ENCODE measurements at places on chromosomes 6 and 20.

DNA sequence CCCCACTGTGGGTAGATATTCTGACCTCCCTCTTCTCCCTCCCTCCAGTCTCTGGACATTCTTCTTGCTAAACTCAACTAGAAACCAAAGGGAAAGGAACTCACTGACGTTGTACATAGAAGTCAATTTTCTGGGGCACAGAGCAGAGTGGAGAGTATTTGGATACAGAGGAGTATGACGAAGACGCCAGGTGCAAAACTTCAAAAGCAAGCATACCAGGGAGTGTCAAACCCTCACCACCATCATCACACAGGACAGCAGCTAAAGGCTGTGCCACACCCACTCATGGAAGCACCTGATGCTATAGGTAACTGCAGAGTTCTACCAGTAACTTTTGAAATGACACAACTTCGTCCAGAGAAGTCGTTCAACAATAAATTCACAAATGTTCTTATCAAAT, 64.8 kb downstream of the FYN start:
- no peak for DNase-seq

DNA sequence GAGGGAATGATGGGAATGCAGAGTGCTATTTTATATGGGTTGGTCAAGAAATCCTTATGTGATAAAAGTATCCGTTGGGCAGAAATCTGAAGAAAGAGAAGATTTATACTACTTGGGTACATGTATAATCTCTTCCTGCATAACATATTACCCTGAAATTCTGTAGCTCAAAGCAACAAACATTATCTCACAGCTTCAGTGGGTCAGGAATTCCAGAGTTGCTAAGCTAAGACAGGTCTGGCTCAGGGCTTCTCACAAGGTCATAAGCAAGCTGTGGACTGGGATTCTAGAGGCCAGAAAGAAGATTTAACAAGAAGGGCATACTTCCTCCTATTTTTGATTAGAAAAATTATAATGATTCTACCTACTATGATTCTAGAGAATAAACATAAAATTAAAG, 172.5 kb upstream of the THEMIS start:
- no peak for DNase-seq

GRCh38 chr20:43022568-43022967, 167.1 kb downstream of the PTPRT start:
- no peak for DNase-seq

DNA sequence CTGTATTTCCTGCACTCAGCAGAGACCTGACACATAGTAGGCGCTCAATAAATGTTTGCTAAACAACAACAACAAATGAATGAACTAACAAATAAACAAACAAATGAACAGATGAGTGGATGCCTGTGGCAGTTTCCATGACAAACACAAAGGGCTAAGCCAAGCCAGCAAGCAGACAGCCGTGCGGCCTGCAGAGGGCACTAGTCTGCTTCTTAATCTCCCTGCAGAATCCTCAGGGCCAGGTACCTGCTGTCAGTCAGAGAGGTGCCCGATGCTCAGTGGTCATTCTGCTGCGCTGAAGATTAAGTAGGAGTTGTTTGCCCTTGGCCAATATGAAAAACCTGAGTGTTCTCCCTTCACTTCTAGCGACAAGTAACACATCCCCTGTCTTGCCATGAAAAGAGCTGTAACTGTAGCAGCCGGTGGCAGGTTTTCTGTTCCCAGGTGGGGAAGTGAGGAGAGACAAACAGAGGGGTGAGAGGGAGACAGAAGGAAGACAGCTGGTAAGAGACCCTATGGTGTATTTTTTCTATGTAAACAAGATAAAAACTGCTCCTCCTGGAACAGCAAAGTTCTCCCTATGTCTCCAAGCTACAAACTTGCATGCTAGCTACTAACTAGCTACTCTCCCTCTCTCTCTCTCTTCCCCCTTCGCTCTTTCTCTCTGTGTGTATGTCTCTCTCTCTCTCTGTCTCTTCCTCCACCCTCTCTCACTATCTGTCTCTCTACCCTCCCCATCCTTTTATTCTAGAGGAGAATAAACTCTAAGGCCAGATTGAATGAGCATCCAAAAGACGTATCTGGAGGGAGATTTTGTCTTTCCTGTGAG, at the start of gene MC3R:
Gene MC3R (plus strand): TSS at position 779 of the 829 bp plus-strand sequence. CDS start 112 bp downstream, outside the sequence.
- DNase-seq, result peak; percentile 46

DNA sequence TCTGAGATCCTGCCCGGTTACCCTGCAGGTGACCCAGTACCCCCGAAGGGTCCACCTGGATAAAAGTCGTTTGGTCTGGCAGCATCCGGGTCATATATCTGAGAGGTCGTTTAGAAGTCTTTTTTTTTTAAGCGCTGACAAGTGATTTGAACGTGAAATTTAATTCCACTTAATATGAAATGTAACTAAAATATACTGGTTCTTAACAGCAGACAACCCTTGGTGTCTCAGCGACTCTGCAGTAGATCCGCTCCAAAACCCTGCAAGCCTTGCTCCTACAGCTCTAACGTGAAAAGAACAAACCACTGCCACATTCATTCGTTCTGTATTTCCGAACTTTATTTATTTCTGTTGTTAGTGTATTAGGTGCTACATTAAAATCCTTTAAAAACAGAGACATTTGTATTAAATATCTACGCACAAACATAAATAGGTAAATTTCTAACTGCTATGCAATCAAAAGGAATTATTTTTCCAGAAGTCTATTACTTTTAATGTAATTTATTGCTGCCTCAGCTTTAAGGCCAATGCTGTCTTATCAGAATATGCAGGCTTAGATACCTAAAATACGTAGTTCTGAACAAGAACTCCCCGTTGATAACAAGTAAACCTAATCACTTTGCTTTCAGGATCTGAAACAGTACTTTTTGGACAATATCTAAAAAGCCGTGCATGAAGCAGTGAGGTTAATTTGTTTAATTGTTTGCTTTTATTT, 33.5 kb upstream of the TCF21 start:
- no peak for DNase-seq

DNA sequence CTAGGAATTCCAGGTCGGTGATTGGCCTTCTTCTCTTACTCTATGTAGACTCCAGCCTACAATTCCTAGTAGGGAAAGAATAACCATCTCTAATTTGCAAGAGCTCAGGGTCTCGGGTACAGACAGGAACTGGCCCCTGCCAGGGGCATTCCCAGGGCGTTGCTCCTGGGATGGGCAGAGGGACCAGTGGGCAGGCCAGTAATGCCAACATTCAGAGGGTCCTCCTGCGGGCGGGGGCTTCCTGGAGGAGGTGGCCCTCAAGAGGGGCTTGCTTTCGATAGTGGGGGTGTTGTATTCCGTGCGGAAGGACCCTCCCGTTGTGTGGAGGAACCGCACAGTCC, 129.8 kb upstream of the PRND start:
- no peak for DNase-seq

DNA sequence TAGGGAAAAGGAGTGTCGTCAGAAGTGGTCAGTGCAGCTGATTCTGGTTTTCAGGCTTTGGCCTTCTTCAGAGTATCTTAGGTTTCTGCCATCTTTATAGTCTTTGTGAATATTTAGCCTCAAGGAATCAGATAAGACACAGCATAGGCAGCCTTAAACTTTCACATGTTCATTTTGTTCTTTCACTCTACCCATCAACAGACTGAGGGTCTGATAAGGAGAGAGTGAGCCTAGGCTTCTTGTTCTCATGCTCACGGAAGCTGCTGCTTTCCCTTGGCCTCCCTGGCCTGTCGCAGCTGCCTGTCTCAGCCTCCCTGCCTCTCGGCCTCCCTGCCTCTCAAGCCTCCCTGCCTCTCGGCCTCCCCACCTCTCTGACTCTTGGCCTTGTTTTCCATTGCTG, 20.1 kb downstream of the RTF2 start:
- no peak for DNase-seq

DNA sequence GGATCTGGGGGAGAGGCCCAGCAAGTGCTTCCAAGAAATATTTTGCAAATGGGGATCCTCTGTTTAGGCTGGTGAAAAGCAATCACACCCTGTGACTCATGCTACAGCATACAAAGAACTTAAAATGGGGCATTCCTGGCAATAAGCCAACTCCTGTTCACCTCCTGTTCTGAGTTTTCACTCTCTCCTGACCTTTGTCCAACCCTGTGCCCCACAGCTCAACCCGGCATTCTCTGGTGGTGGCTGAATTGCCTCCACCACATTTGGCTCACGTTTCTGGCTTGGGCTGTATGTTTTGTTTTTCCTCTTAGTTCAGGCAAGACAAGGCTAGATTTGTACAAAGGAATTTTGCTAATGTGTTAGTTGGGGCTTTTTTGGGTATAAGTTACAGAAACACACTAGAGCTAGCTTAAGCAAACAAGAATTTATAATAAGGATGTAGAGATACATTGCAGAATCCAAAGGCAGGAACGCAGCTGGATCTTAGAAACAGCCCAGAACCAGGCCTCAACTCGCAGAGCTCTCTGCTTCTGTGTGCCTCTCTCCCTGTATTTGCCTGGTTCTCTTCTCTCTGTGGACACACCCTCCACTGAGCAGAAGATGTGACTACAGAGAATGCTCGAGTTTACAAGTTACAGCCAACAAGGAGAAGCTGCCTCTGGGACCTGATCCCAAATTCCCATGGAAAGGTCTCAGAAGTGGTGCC, 9.4 kb downstream of the ABCC10 start:
- no peak for DNase-seq

DNA sequence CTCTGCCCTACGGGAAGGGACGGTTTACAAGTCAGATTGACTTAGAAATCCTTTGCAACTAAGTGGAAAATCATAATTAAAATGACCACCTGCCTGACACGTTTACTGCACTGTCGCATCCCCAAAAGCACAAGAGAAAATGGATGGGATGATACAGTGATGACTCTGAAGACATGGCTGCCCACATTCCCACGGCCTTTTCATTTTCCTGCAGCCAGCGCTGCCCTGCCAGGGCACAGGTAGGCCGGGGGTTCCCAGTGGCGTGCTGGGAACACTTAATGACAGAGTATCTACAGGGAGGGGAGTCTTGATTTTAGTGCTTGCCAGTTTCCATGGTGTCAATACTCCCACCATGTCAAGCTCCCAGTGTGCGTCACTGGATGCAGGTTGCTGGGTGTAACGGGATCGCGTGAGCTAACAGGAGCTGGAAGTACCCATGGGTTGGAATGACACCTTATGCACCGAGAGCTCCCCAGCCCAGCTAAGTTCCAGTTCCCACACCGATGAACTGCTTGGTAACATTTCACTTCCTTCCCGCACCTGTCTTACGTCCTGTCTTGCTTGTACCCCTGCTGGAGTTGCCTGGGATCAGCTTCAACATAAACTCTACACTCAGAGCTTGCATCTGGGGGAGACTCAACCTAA, 129.0 kb downstream of the ANKRD60 start:
- DNase-seq, result no peak

GRCh38 chr6:14622085-14622484, 504.5 kb downstream of the CD83 start:
- DNase-seq, result no peak

GRCh38 chr20:1841554-1842140, 53.6 kb upstream of the SIRPA start:
- no peak for DNase-seq

GRCh38 chr20:12687476-12687875, 321.3 kb upstream of the SPTLC3 start:
- DNase-seq, result no peak

GRCh38 chr20:20024942-20025341, 7.8 kb downstream of the NAA20 start:
- DNase-seq, result no peak

DNA sequence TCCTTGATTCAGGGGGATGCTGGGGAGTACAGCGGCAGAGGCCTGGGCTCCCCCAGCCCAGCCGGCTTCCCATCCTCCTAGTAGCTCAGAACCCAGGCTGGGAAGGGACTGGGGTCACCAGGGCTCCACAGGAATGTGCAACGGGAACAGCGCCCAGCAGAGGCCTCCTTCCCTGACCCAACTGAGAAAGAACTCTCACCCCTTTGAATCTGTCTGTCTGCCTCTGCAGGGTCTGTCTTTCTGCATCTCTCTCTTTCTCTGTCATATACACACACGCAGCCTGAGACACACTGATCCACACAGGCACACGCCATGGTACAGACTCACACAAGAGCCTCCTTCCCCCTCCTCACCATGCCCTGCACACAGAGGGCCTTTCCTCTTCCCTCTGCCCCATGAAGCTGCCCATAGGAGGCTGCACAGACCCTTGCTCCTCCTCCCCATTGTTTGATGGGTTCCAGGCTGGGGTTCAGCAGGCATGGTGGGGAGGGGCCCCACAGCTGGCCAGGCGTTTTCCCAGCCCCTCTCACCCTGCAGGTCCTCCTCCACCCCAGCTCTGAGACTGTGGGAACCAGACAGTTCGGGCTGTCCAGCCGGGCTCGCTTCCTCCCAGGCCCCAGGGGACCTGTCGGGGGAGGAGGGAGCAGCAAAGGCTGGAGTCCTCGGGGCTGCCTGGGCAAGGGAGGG, 2.8 kb downstream of the FOXS1 start:
- DNase-seq, result no peak

GRCh38 chr6:83536034-83536646, 23.8 kb downstream of the PRSS35 start:
- DNase-seq, result peak; percentile 34

DNA sequence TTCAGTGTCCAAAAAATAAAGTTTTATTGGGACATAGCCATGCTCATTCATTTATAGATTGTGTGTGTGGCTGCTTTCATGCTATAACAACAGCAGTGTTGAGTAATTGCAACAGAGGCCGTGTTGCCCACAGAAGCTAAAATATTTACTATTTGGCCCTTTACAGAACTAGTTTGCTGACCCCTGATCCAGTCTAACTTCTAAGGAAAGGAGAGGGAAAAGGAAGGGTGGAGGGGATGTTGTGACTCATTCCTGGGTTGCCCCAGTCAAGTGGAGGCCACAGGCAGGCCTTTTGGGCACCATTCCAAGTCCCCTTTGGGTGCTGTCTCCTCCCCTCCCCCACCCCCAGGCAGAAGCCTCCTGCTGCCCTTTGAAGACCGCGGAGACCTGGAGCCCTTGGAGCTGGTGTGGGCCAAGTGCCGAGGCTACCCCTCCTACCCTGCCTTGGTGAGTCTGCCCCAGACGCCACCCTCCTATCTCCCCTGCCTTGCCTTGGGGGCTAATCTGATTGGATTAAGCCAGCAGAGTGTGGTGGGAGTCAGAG, 28.4 kb downstream of the BRPF3 start:
- DNase-seq, result no peak

- no peak for DNase-seq
These were observed 24.0 kb upstream of the SF3B5 start for GRCh38 chr6:144119376-144119775.

- DNase-seq, result no peak
These were observed 35.1 kb downstream of the DSE start for GRCh38 chr6:116405652-116406356.

GRCh38 chr6:53284901-53285300, 63.8 kb downstream of the ELOVL5 start:
- DNase-seq, result no peak

- DNase-seq, result no peak
These were observed 8.8 kb upstream of the CEP85L start for GRCh38 chr6:118660218-118660569.
